Right atrium auricular region (tissue), 2 donors: ENCODE measurements at places on chromosomes 3 and 15. TPM values are rescaled to one million over a fixed set of nuclear protein-coding genes. Genes with fewer than 3 reads are reported as not detected.

DNA sequence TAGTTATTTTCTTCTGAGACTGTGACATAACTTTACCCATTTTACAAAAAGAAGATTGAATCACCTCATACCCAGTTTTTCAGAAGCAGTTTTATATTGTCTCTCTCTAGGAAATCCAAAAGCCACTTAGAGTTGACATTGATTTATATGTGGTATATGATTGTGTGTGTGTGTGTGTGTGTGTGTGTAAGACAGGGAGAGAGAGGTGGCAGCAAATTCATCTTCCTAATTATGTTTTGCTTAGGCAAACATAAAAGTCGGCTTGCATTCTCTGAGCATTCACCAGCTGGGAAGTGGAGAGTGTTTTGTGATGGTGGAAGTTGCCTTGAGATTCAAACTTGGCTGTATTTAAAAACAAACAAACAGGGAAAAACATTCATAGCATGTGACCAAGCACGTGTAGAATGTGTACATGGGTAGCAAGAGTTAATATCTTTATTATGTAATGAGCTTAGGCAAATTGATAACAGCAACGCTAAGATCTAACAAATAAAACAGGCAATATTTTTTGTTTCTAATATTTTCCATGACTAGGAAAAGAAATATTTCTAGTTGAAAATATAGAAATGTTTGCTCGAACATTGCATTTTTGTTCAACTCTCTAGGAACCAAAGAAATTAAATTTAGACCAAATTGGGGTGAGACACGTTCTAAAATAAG is 64.4 kb upstream of the IGF1R start:
- no peak for DNase-seq

GRCh38 chr15:43440721-43441281 is 52.2 kb downstream of the TP53BP1 start:
- DNase-seq: peak; percentile 66

GRCh38 chr3:63441262-63441661 is 163.2 kb downstream of the SYNPR start:
- DNase-seq: no peak

DNA sequence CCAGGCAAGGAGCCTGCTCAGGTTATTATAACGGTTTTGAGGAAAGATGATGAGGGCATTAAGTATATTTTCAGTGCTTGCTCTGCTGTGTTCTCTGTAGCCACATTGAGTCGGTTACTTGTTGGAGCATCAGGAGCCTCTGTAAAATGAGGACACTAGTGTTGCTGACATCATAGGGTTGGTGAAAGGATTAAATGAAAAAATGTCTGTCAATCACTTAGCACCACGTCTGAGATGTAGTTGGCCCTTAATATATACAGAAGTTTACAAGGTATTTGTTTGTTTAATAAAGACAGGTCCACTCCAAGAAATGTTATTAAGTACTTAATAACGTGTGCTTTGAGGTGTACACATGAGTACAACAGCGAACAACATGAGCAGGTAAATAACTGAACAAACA is 735 bp upstream of the SLC25A26 start:
- no peak for DNase-seq

- DNase-seq: no peak
Measured at GRCh38 chr3:182608832-182609231, 184.5 kb upstream of the ATP11B start.

Gene THAP10
- 3.1 TPM for total RNA-seq
